ENCODE measurements at places on chromosomes 16 and 17.

DNA sequence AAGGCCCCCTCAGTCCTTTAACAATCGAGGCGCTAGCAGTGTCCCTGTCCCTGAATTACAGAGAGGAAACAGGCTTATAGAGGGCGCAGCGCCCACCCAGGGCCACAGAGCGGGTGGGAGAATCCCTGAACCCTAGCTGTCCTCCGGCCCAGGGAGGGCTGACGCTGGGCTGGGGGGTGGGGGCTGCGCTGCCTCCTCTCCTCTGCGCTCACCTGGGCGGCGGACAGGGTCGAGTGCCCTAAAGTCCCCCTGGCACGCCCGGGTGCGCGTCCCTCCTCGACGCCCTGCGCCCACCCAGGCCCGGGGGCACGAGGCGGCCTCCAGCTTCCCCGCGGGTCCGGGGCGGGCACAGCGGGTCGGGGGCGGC lies 200.4 kb upstream of the N4BP1 start:
- no peak for DNase-seq

DNA sequence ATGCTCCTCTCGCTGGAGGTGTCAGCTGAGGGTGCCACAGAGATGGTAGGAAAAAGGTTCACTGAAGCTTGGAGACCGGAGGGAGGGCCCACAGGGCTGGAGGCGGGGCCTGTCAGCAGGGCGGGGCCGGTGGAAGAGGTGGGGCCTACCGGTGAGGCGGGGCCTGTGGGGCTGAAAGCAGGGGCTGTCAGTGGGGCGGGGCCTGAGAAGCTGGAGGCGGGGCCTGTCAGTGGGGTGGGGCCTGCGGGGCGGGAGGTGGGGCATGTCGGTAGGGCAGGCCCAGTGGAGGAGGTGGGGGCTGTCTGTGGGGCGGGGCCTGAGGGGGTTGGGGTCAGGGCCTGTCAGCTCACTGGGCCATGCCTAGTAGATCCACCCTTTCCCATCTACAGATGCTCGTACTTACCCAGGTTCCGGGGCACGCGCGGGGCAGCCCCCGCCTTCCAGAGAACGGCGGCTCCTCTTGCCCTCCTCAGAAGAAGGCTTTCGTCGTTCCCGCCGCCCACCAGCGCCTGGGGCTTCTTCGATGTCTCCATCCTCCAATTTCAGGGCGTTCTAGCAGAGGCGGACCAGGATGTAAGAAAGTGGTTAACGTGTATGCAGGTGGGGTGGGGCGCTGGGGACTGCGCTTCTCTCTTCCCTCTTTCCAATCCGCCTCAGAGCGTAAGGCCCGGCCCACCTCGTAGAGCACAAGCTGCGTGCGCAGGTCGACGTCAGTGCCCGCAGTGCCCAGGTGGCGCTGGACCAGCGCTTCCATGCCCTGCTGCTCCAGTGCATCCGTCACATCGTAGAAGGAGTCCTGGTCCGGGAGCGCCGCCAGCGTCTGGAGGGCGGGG lies 9.8 kb downstream of the TMEM208 start:
- DNase-seq, result no peak

DNA sequence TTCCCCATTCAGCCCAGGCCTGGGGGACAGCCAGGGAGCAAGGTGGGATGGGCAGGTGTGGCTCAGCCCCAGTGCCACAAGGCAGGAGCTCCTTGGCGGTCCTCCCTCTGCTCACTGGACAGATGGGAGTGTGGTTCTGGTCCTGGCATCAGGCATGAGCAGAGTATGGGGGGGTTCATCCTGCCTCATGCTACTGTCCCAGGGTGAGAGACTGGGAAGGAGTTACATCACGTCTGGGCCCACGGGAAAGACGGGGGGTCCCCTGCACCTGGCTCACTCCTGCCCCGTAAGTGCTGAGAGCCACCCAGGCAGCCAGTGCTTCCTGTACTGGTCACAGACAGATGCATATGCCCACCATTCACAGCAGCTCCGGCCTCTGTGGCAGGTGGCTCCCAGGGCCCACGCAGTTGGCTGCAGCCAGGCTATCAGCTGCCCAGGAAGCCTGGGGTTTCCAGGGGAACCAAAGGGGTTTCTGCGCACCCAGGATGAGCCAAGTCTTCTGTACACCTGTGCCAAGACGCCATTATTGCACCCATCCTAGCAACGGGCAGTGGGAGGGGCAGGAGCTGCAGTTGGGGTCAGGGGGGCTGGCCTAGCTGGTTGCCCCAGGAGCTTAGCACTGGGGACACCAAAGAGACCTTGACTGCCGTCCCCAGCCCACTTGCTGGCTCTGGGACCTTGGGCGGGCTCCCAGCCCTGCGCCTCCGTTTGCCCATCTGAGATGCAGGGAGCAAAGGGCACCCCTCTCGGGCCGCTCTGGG lies 1.9 kb downstream of the BAIAP3 start:
- DNase-seq, result no peak

GRCh38 chr16:2883458-2883908 lies 468 bp downstream of the FLYWCH2 start:
- no peak for DNase-seq

GRCh38 chr17:82495844-82496528 lies 23.5 kb upstream of the FOXK2 start:
- no peak for DNase-seq

GRCh38 chr17:39808409-39808997 lies 55.6 kb downstream of the IKZF3 start:
- no peak for DNase-seq

GRCh38 chr17:56142781-56143180 lies 10.5 kb upstream of the ANKFN1 start:
- no peak for DNase-seq

DNA sequence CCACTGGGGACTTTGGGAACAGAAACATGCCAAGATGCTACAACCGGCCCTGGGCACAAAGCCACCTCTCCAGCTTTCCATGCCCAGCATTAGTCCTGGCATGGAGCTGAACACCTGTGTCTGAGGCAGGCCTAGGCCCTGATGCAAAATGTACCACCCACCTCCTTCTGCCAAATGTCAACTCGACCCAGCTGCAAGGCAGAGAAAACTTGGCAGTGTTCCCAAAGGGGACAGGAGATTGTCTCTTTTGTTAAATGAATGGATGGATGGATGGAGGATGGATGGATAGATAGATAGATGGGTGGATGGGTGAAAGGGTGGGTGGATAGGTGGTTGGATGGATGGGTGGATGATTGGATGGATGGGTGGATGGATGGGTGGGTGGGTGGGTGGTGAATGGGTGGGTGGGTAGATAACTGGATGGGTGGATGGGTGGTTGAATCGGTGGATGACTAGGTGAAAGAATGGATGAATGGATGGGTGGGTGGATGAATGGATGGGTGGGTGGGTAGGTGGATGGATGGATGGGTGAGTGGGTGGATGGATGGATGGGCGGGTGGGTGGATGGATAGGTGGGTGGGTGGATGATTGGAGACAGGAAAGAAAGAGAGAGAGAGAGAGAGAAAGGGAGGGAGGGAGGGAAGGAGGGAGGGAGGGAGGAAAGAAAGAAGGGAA lies 73.4 kb upstream of the TNRC6C start:
- DNase-seq, result no peak

DNA sequence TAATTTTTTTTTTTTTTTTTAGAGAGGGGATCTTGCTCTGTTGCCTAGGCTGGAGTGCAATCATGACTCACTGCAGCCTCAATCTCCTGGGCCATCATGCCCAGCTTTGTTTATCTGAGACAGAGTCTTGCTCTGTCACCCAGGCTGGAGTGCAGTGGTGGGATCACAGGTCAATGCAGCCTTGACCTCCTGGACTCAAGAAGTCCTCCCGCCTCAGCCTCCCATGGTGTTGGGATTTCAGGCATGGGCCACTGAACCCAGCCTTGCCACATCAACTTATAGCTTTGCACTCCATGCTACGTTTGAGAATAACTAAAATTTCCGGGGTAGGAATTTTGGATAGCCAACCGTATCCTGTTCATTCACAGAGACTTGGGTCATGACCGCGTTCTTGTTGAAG lies 30.6 kb downstream of the RNF213 start:
- DNase-seq, result no peak

DNA sequence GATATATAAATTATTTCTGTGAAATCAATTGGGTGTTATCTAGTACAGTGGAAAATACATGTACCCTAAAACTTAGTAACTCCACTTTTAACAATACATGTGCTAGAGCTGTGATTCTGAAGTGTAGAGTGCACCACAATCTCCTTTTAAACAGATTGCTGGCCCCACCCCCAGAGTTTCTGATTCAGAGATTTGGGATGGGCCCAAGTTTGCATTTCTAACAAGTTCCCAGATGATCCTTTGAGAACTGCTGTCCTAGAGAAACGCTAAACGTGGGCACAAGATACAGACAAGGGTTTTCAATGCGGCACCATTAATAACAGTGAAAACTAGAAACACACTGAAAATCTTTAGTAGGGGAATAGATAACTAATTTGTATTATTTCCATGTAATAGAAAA lies 49.2 kb downstream of the NXPH3 start:
- no peak for DNase-seq

DNA sequence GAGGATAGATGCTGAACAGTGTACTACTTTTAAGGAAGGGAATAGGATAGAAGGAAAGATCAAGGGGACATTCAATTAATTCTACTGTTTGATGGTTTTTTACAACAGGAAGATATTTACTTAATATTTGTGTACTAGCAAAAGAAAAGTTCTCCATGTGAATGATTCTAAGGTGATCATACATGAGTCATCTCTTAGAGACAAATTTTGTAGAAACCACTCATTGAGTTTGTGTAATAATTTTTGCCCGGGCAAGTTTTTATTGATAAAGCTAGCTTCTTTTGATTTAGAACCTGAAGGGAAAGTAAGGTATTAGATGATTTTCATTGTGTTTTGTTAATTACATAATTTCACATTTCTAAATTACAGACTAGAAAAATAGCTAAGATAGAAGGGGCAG lies 172.8 kb upstream of the PSMD7 start:
- DNase-seq, result no peak

GRCh38 chr17:35541434-35541833 lies 4.0 kb upstream of the SLFN12L start:
- DNase-seq, result no peak

GRCh38 chr16:14369734-14370598 lies 260.1 kb downstream of the PARN start:
- DNase-seq, result no peak

DNA sequence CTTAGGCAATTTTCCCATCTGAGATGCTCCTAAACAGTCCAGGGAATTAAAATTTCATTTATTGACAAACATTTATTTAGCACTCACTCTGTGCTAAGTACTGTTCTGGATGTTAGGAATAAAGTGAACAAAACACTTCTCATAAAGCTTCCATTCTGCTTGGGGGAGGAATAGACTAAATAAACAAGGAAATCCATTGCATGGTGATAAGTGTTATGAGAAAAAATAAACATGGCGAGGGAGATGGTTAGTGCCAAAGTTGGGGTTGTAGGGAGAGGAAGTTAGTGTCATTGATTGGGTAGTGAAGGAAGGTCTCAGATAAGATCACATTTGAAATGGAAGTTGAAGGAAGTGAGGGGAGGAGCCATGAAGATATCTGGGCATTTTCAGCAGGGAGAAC lies 72.2 kb upstream of the CES5A start:
- no peak for DNase-seq

Measured in bone marrow (tissue), 2 donors.